ENCODE measurements at places on chromosomes 4 and X.

- peak overlapping the region; percentile 65 for H3K27ac ChIP-seq
- H3K4me1 ChIP-seq = peaks cover 13% of the 10 kb centered on the region
- DNase-seq = no peak
These were observed 764 bp upstream of the MTHFD2L start for GRCh38 chr4:74157154-74157553.

DNA sequence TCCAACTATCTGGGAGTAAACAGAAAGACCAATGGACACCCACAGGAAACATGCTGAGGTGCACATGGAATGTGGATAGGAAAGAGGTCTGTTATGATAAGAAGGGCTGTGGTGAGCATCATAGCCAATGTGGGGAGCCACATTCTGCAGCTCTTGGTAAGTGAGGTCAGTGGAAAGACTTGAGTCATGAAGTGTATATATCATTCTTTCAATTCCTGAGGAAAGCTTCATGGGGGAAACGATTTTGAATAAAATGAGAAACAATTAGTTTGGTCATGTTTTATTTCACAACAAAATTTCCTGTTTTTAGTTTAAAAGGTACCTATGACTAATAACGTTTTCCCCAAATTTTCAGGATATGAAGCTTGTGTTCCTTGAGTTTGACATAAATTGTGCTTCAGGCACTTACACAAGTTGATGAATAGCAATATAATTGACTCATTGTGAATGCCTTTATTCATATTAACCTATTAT, 41.4 kb upstream of the RASSF6 start:
- H3K4me1 ChIP-seq = no peaks in the 10 kb centered on the region
- DNase-seq = no peak
- H3K36me3 ChIP-seq = no peaks in the 10 kb centered on the region
- no peak overlapping the region for H3K27ac ChIP-seq
- no peaks in the 10 kb centered on the region for H3K27me3 ChIP-seq

DNA sequence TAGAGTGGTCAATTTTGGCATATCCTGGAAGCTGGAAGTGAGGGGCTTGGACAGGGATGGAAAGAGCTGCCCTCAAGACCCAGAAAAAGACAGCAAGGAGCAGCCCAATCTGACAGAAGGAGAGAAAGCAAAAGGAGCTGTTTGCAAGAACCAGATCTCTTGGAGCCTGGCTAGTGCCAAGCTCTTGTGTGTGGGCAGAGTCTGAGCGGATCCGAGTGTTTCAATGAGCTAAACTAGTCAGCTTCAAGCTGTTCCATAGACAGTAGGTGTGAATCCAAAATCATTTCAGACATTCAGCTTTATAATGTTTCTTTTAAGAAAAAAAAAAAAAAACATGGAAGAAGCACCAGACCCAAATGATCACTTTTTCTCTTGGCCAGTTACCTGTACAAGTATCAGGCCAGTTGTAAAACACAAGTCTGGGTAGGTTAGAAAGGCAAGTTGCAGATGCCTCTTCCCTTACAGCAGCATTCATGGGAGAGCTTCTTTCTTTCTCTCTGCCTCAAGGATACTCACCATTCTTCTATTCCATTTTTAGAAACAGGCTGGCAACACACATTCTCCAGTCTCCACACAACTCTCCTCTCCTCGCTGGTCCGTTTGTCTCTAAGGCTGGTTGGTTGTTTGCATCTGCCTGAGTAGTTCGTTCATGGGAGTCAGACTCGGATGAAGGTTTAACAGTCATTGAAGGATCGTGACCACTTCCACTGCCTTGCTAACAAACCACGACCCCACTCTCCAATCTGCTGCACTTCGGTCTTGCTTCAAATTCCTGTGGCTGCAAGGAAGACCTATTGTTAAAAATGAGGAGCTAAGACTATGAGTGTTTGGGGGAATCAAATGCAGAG, 105.2 kb upstream of the GATB start:
- H3K36me3 ChIP-seq = no peaks in the 10 kb centered on the region
- H3K4me3 ChIP-seq = no peak overlapping the region
- DNase-seq = no peak
- no peak overlapping the region for H3K27ac ChIP-seq
- H3K4me1 ChIP-seq = no peaks in the 10 kb centered on the region

DNA sequence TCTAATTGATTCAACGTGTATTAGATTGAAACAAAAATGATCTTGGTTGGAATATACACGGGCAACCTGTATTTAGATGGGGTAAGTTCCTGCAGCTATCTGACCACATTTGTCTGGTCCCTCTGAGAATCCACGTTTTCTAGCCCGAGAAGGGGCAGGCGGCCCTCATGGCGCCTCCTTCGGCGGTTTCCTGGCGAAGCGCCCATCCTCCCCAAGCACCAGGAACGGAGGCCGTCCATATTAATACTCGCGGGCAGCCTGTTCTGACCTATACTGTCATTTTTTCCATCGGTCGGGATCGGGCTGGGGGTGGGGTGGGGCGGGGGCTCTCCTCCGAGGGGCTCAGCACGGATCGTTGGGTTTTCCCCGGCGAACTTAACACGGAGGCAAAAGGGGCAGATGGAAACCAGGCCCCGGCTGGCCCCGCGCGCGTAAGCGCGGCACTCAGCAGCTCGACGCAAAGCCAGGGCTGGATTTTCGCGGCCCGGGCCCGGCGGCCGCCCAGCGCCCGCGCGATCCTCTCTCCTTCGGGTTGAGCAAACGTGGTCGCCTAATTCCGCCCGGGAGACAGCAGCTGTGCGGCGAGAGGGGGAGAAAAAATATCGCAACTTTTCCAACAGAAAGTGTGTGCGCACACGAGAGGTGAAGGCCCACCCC, 77.2 kb upstream of the BCOR start:
- H3K27me3 ChIP-seq = no peaks in the 10 kb centered on the region

GRCh38 chrX:153765138-153766079, 1.4 kb downstream of the PLXNB3 start:
- H3K27ac ChIP-seq = no peak overlapping the region
- H3K4me1 ChIP-seq = peaks cover 18% of the 10 kb centered on the region
- peaks cover 3% of the 10 kb centered on the region for H3K27me3 ChIP-seq
- DNase-seq = no peak
- H3K36me3 ChIP-seq = no peaks in the 10 kb centered on the region

GRCh38 chrX:51851507-51852085, 41.8 kb upstream of the MAGED1 start:
- H3K27ac ChIP-seq = no peak overlapping the region
- H3K4me1 ChIP-seq = no peaks in the 10 kb centered on the region
- H3K27me3 ChIP-seq = no peaks in the 10 kb centered on the region

- no peaks in the 10 kb centered on the region for H3K27me3 ChIP-seq
- H3K4me1 ChIP-seq = no peaks in the 10 kb centered on the region
- H3K4me3 ChIP-seq = no peak overlapping the region
- DNase-seq = no peak
- no peak overlapping the region for H3K27ac ChIP-seq
- no peaks in the 10 kb centered on the region for H3K36me3 ChIP-seq
These were observed 61.6 kb upstream of the VAMP7 start for GRCh38 chrX:155819525-155819924.

DNA sequence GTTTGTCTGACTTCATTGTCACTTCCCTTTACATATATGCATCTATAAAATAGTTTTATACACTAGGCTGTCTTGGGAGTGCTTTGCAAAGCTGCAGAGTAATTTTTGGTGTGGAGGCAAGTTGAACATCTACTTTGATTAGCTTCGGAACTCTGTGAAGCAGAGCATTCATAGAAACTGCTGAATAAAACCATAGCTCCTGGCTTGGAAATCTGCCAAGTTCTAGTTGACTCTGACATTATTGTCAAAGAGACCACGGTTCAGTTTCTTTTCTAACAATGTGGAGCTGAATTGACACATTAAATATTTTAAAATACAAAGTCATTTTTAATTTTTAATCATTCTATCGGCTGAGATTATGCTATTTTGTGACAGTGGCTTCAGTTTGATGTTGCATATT, 335.0 kb downstream of the BMPR1B start:
- no peak overlapping the region for H3K4me3 ChIP-seq
- H3K4me1 ChIP-seq = peaks cover 8% of the 10 kb centered on the region
- H3K36me3 ChIP-seq = no peaks in the 10 kb centered on the region
- H3K27ac ChIP-seq = no peak overlapping the region
- H3K27me3 ChIP-seq = no peaks in the 10 kb centered on the region

DNA sequence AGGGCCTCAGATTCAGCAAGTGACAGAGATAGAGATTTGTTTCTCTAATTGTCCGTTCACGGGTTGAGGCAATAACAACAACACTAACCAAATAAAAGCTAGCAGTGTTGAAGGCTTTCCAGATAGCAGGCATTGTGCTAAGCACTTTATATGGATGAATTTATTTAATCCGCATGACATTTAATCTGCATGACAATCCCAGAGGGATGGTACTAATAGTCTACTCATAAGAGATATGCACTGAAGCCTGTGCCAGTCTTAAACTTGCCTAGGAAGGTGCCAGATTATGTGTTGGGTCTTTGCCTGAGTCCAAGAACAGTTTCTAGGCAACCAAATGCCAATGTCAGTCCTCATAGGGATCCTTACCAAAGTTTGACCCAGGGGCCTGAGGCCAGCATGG, 37.7 kb upstream of the FAT1 start:
- H3K27ac ChIP-seq = no peak overlapping the region
- H3K4me1 ChIP-seq = no peaks in the 10 kb centered on the region
- no peak for DNase-seq
- H3K4me3 ChIP-seq = no peak overlapping the region
- H3K27me3 ChIP-seq = no peaks in the 10 kb centered on the region
- no peaks in the 10 kb centered on the region for H3K36me3 ChIP-seq

DNA sequence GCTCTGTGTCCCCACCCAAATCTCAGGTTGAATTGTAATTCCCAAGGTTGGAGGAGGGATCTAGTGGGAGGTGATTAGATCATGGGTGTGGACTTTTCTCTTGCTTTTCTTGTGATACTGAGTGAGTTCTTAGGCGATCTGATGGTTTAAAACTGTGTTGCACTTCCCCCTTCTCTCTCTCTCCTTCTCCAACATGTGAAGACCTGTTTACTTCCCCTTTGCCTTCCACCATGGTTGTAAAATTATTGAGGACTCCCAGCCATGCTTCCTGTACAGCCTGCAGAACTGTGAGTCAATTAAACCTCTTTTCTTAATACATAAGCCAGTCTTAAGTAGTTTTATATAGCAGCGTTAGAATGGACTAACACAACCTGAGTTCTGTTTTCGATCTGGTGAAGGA, 738.2 kb downstream of the ARAP2 start:
- no peaks in the 10 kb centered on the region for H3K36me3 ChIP-seq
- H3K27me3 ChIP-seq = no peaks in the 10 kb centered on the region
- DNase-seq = no peak
- no peak overlapping the region for H3K27ac ChIP-seq
- no peaks in the 10 kb centered on the region for H3K4me1 ChIP-seq

DNA sequence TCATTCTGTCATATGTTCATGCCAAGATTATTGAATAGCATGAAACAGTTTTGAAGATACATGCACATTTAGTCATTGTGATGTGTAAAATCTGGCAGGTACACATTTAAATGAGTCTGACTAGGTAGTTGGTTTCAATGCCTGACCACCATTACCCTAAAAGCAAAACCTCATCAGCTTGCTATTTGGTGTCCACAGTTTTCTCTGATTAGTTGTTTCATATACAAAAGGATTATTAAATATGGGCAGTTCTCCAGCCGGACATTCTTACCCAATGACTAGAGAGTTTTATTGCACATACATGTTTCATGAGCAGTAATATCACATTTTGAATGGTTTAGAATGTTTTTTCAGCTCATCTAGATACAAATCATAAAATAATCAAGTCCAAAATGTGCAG, 23.7 kb downstream of the DCHS2 start:
- no peak overlapping the region for H3K4me3 ChIP-seq
- H3K27me3 ChIP-seq = peaks cover 5% of the 10 kb centered on the region
- DNase-seq = no peak
- H3K27ac ChIP-seq = no peak overlapping the region
- no peaks in the 10 kb centered on the region for H3K4me1 ChIP-seq
- H3K36me3 ChIP-seq = no peaks in the 10 kb centered on the region

DNA sequence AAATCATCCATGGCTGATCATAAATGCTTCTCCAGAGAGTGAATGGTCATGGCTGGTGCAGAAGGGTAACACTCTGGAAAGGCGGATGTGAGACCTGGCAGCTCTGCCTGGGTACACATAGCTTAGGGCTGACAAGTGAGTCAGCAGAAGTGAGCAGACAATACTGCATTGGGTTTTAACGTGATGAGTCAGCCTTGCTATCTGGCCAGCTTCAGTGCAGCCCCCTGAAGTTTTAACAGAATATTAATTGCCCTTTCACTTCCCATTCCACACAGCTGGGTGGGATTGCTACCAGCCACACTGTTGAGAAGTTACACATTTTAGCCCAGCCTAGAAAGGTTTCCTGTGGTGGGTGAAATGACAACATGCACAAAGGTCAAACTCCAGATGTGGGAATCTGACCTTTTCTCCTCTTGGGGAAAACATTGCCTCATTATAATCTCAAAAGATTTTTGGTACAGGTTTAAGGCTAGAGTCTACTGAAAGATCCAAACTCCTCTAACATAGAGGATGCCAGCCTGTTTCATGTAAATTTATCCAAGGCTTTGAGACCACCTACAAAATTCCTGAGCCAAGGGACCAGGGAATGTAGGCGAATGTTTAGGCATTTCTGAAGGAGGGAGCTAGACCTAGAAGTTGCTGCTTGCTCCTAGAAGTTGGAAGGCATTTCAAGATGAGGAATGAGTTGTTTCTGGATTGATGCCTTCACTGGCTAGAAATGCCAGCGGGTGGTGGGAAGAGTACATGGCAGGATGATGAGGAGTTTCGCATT, 230.3 kb upstream of the PGRMC2 start:
- no peak overlapping the region for H3K4me3 ChIP-seq
- H3K27me3 ChIP-seq = no peaks in the 10 kb centered on the region
- no peaks in the 10 kb centered on the region for H3K36me3 ChIP-seq
- H3K4me1 ChIP-seq = no peaks in the 10 kb centered on the region
- DNase-seq = no peak

GRCh38 chr4:3856604-3857204, 90.5 kb downstream of the ADRA2C start:
- DNase-seq = no peak
- H3K36me3 ChIP-seq = no peaks in the 10 kb centered on the region
- H3K27me3 ChIP-seq = no peaks in the 10 kb centered on the region
- H3K27ac ChIP-seq = no peak overlapping the region
- no peak overlapping the region for H3K4me3 ChIP-seq
